Melanocyte of skin (primary cell): ENCODE measurements at places on chromosomes 13 and 19. TPM values are rescaled to one million over a fixed set of nuclear protein-coding genes. Genes with fewer than 3 reads are reported as not detected.

The ZIC2 gene
- total RNA-seq, result not detected in 2 replicates

The ZNF296 gene
- 0.33 and 0.46 TPM in 2 replicates for total RNA-seq

The ZNF524 gene
- 6.9 and 9.5 TPM in 2 replicates for total RNA-seq

The ZNF787 gene
- total RNA-seq, result 25.0 and 30.0 TPM in 2 replicates

The FBXO27 gene
- total RNA-seq, result 3.8 and 5.8 TPM in 2 replicates

The ZNF235 gene
- 4.7 and 6.3 TPM in 2 replicates for total RNA-seq

The CGB2 gene
- total RNA-seq, result not detected in 2 replicates

The ITGBL1 gene
- total RNA-seq, result under 0.01 TPM in 1 of 2 replicates, not detected in the other

The CEACAM21 gene
- total RNA-seq, result not detected in 2 replicates

The CFAP97D2 gene
- not detected in 2 replicates for total RNA-seq

The CSNK1G2 gene
- 67.8 and 80.7 TPM in 2 replicates for total RNA-seq

The RNF17 gene
- total RNA-seq, result not detected in 2 replicates

The CLDND2 gene
- total RNA-seq, result not detected in 2 replicates

The CD79A gene
- total RNA-seq, result not detected in 2 replicates

The PPP1R15A gene
- 39.9 and 45.0 TPM in 2 replicates for total RNA-seq

The BCL3 gene
- total RNA-seq, result 4.0 and 7.2 TPM in 2 replicates

The LYPD4 gene
- total RNA-seq, result not detected in 2 replicates

The LSM7 gene
- total RNA-seq, result 128 TPM in 2 replicates
